Urinary bladder (tissue), 4 donors: ENCODE measurements at places on chromosomes 1 and 21. TPM values are rescaled to one million over a fixed set of nuclear protein-coding genes. Genes with fewer than 3 reads are reported as not detected.

LAD1 gene
- 12.6 TPM for total RNA-seq

GBP6 gene
- total RNA-seq, result 1.6 TPM

LORICRIN gene
- not detected for total RNA-seq

LRRIQ3 gene
- 2.0 TPM for total RNA-seq

RHBDL2 gene
- 6.3 TPM for total RNA-seq

ELAPOR1 gene
- 0.74 TPM for total RNA-seq

TRIM17 gene
- total RNA-seq, result 1.9 TPM

CFAP45 gene
- 0.48 TPM for total RNA-seq

DIO1 gene
- total RNA-seq, result not detected

SETDB1 gene
- total RNA-seq, result 47.6 TPM

C8B gene
- total RNA-seq, result not detected

PIGK gene
- total RNA-seq, result 46.8 TPM

CTBS gene
- total RNA-seq, result 15.4 TPM

LCE3E gene
- not detected for total RNA-seq

PCSK9 gene
- 2.9 TPM for total RNA-seq

DCDC2B gene
- total RNA-seq, result not detected

PLPPR4 gene
- total RNA-seq, result 23.8 TPM

SH2D1B gene
- 0.37 TPM for total RNA-seq

SFN gene
- total RNA-seq, result 8.6 TPM

UBASH3A gene
- 0.32 TPM for total RNA-seq

SLC44A3 gene
- 11.8 TPM for total RNA-seq

C1orf53 gene
- total RNA-seq, result 1.4 TPM

FCER1G gene
- total RNA-seq, result 15.9 TPM

LRIG2 gene
- 49.7 TPM for total RNA-seq

TSACC gene
- total RNA-seq, result not detected

CD52 gene
- 3.3 TPM for total RNA-seq

LRRC3 gene
- total RNA-seq, result 1.5 TPM

RNU1-3 gene
- total RNA-seq, result under 0.01 TPM

MSH4 gene
- total RNA-seq, result 0.90 TPM

KDF1 gene
- total RNA-seq, result 2.3 TPM

HRNR gene
- total RNA-seq, result not detected

PDC gene
- not detected for total RNA-seq

FCRL2 gene
- 0.26 TPM for total RNA-seq

CELA2B gene
- total RNA-seq, result 0.32 TPM

PLD5 gene
- total RNA-seq, result 0.58 TPM

GBP4 gene
- total RNA-seq, result 9.6 TPM

PPP1R12B gene
- 352 TPM for total RNA-seq

PPFIA4 gene
- total RNA-seq, result 6.5 TPM

TMEM54 gene
- total RNA-seq, result 12.8 TPM

VWA5B1 gene
- 0.58 TPM for total RNA-seq

ZZZ3 gene
- total RNA-seq, result 171 TPM

NR5A2 gene
- 9.0 TPM for total RNA-seq

KRTAP6-2 gene
- total RNA-seq, result not detected

PGD gene
- 19.5 TPM for total RNA-seq

FMO3 gene
- total RNA-seq, result 0.48 TPM

C1orf185 gene
- not detected for total RNA-seq

CAMK2N1 gene
- total RNA-seq, result 17.1 TPM

CFHR3 gene
- 0.48 TPM for total RNA-seq

IFNGR2 gene
- total RNA-seq, result 71.9 TPM

KCNJ9 gene
- total RNA-seq, result 0.26 TPM

ZNF362 gene
- total RNA-seq, result 10.3 TPM

RGS8 gene
- 0.05 TPM for total RNA-seq

PRR9 gene
- not detected for total RNA-seq

FAAH gene
- 6.9 TPM for total RNA-seq

FCER1A gene
- total RNA-seq, result 1.7 TPM
